Small intestine (tissue), 16 donors: ENCODE measurements at places on chromosomes 7 and 10.

GRCh38 chr7:7577888-7578287, 11.2 kb downstream of the MIOS start:
- DNase-seq = no peak

GRCh38 chr7:2566890-2567678, 8.3 kb downstream of the IQCE start:
- DNase-seq = peak; percentile 37

- DNase-seq = no peak
Measured at GRCh38 chr10:8088504-8088903, 34.0 kb downstream of the GATA3 start.

DNA sequence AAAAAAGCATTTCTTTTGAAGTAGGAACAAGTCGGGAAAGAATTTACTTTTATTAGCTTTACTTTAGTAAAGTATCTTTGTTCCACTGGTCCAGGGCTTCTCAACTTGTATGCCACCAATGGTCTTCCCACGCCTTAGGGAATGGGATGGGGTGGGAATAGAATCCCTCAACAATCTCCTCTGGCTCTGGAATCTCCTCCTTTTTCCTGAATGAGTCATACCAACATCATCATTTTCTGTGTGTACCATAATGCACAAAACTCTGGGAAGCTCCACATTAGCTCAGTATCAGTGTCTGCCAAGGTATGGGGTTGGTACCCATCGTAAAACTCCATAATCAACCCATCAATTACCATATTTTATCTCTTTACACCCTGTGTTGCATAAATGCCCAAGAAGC, 159.4 kb upstream of the BMPER start:
- DNase-seq = no peak

DNA sequence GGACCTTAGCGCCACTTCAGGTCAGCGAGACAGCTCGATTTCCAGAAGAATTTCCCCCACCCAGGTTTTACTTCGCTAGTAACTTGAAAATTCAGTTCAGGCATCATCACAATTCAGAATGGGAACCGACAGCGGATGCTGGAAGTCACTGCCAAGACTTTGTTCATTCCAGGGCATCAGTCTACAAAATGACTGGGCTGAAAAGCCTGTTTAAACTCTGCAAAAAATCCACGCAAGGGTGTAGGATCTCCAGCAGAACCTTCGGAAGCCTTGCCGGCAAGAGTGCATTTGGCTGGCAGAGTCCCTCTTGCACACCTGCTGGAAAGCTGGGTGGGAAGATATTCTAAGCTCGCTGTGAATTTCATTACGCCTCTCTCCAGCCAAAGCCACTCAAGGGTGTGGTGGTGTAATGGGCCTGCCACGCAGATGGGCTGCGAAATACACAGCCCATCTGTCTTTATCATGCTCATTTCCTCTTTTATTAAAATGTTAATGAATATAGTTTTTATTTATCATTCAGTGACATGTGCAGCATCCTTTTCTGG, 672.0 kb upstream of the FOXK1 start:
- DNase-seq = no peak

DNA sequence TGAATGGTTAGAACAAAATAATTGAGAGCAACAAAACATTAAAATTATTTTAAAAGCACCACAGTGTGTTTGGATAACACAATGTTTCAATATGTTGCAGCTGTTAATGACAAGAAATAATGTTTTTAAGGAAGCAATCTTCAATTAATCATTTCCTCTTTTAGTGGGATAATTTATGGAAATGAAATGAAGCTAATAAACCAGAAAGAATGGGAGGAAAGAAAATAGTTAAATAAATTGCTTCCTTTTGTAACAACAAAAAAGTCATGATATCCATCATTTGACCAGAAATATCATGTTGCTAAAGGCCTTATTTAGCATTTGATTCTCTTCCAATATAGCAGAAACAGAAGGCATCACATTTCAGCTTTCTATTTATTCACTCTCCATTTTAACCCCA, 224.5 kb downstream of the SEMA3A start:
- no peak for DNase-seq

DNA sequence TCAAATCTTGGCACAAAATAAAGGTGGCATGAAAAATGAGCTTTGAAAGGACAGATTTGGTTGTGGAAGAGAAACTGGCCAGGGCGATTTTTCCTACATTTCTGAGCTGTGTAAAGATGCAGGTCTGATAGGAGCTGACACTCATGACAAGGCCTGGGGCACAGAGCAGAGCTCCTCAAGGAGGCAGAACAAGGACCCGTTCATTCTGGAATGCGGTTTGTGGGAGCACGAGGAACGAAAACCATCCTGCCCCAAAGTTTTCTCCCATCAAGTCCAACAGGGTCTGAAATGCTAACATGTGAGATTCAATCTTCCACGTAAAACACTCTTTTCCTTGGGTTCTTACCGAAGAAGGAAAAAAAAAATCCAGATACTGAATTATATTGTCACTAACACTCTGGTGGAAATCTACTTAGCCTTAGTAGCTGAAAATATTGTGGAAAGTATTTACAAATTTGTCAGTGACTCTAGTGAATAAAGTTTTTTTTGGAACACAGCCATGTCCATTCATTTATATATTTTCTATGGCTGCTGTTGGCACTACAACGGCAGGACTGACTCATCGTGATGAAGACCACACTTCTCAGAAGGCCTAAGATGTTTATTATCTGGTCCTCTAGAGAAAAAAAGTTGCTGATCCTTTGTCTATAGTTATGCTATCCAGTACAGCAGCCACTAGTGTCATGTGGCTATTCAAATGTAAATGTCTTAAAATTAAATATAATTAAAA, 215.7 kb downstream of the BAMBI start:
- DNase-seq = no peak
